Fibroblast of skin of back (primary cell): ENCODE measurements at places on chromosomes 13 and 19.

GRCh38 chr13:25001476-25002206 lies 94.3 kb upstream of the PABPC3 start:
- peak; percentile 12 for DNase-seq

GRCh38 chr19:47796785-47797184 lies 7.6 kb downstream of the TPRX1 start:
- DNase-seq, result no peak

DNA sequence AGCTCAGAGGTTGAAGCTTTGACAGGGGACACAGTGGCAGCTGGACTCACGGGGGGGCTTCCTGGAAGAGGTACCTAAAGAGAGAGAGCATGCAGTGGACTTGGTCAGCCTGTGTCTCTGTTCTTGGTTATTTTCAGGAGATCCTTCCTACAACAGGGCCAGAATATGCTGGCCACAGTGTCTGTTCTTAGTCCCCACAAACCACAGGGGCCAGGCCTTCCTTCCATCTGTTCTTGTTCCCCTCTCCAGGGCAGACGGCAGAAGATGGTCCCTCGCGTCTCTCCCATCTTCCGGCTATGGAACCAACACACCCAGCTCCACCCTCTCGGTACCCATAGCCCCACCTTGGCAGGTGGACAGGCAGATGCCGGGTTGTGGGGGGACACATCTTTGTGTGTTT lies 24.8 kb downstream of the MAST3 start:
- no peak for DNase-seq

DNA sequence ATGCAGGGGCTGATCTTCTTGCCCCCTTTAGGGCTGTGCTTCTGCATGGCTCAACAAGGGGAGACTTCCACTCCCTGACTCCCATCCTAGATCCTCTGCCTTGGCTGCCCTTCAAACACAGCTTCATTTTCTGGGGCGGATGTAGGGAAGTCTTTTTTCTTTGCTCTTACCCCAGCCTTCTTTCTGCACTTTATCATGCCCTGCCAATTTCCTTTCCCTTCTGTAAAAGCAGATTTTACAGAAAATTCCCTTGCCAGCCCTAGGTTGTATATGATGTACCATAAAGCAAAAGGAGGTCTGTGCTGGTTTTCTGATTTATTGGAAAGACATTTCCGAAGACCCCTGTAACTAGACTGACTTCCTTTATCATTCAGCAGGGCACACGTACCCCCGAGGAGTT lies 283.4 kb downstream of the SHISA2 start:
- no peak for DNase-seq

GRCh38 chr13:107373551-107373950 lies 805.6 kb upstream of the ARGLU1 start:
- DNase-seq, result peak; percentile 76

GRCh38 chr19:38287604-38288003 lies 16.4 kb upstream of the C19orf33 start:
- no peak for DNase-seq

- DNase-seq, result no peak
Observed at GRCh38 chr19:1166872-1167573, 7.0 kb downstream of the SBNO2 start.

GRCh38 chr19:45346449-45346848 lies 5.9 kb downstream of the KLC3 start:
- DNase-seq, result no peak

- no peak for DNase-seq
Observed at GRCh38 chr13:113877149-113877990, 13.5 kb upstream of the GAS6 start.

- DNase-seq, result no peak
Observed at GRCh38 chr19:32363175-32363574, 17.8 kb downstream of the ZNF507 start.

- no peak for DNase-seq
Observed at GRCh38 chr19:787536-787935, 9.7 kb upstream of the PTBP1 start.

GRCh38 chr19:48454150-48454730 lies 1.1 kb upstream of the KCNJ14 start:
- no peak for DNase-seq

GRCh38 chr13:41848435-41849255 lies 112.3 kb downstream of the VWA8 start:
- DNase-seq, result peak; percentile 73

DNA sequence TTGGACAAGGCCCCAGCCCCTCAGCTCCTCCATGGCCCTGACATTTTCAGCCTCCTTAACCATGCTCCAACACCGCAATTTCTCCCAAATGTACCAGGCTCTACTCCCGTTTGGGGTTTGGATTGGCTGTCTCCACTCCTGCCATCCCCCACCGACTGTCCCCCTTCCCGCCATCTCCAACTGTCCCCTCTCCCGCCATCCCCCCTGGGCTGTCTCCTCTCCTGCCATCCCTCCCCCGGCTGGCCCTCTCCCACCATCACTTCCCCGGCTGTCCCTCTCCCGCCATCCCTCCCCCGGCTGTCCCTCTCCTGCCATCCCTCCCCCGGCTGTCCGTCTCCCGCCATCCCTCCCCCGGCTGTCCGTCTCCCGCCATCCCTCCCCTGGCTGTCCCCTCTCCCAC lies 5.4 kb downstream of the BCAT2 start:
- DNase-seq, result no peak

DNA sequence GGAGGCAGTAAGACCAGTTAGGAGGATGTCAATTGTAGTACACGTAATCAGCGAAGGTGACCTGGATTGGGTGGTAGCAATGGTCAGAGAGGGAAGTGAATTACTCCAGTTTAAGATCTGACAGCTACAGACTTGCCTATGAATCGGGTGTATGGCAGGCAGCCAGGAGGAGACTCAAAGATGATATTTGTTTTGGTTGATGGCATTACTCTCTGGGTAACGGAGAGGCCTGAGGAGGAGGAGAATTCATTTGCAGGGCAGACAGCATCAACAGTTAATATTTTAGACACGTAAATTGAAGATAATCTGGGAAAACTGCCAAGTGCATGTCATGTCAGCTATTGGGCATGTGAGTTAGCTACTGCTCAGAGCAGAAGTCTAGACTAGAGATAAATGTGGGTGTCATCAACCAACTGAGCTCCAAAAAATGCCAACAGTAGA lies 109.2 kb downstream of the SGCG start:
- peak; percentile 90 for DNase-seq

- DNase-seq, result no peak
Observed at GRCh38 chr19:12346896-12347295, 13.5 kb upstream of the ZNF563 start.

GRCh38 chr13:42836930-42837690 lies 55.7 kb downstream of the FAM216B start:
- DNase-seq, result peak; percentile 79

DNA sequence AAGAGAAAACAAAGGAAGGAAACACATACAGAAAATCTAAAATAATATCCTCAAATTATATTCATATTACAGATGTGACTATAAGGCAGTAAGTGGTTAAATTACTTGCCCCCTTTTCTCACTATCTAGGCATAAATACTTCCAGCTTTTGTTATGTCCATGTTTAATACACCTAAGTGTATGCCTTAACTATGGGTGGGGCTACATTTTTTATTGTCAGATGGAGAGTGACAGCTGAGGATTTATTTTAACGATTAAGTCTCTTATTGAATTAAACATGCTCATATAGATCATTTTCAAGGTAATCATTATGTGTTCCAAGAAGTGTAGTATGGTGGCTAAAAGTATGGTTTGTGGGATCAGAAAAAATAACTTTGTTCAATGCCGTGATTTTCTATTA lies 909.3 kb downstream of the GPC5 start:
- no peak for DNase-seq

DNA sequence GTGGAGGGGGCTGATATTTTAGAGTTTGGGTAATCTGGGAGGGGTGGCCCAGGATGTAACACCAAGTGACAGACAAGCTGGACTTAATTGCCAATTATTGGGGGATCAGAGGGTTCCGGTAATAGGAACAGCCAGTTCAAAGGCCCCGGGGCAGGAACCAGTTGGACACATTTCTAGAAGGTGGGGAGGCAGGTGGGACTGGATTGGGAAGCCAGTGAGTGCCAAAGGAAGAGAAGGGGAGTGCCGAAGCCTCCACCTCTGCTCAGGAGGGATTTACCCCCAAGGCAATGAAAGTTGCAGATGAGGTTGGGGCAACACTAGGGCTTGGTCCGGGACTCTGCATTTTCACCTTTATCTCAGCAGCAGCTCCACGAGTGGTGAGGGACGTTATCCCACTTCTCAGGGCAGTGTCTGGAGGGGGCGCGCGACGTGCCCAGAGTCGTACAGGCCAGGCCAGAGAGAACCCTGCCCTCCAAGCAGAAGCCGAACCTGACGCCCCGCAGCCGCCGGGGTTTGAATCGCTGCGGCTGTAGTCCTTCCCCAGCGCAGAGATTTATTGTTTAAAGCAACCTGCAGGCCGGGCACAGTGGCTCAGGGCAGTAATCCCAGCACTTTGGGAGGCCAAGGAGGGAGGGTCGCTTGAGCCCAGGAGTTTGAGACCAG lies 5.7 kb upstream of the JUND start:
- no peak for DNase-seq

- DNase-seq, result no peak
Observed at GRCh38 chr19:7101498-7102253, 32.2 kb downstream of the ZNF557 start.

GRCh38 chr19:49906879-49907564 lies 10.3 kb upstream of the IL4I1 start:
- no peak for DNase-seq

GRCh38 chr19:37991841-37992248 lies 84.8 kb downstream of the SIPA1L3 start:
- DNase-seq, result peak; percentile 58

DNA sequence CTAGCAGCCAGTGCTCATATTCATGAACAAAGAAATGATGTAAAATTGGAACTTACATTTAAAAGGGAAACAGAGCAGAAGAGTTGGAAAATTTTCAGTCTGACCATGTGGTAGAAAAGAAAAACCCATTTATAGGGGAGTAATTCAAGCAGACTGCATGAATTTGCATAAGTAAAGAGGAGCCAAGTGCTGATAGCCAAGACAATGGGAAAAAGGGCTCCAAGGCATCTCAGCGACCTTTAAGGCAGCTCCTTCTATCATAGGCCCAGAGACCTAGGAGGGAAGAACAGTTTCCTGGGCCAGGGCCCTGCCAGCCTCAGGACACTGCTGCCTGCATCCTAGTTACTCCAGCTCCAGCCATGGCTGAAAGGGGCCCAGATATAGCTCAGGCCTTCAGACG lies 7.5 kb downstream of the DNAJC3 start:
- DNase-seq, result no peak

DNA sequence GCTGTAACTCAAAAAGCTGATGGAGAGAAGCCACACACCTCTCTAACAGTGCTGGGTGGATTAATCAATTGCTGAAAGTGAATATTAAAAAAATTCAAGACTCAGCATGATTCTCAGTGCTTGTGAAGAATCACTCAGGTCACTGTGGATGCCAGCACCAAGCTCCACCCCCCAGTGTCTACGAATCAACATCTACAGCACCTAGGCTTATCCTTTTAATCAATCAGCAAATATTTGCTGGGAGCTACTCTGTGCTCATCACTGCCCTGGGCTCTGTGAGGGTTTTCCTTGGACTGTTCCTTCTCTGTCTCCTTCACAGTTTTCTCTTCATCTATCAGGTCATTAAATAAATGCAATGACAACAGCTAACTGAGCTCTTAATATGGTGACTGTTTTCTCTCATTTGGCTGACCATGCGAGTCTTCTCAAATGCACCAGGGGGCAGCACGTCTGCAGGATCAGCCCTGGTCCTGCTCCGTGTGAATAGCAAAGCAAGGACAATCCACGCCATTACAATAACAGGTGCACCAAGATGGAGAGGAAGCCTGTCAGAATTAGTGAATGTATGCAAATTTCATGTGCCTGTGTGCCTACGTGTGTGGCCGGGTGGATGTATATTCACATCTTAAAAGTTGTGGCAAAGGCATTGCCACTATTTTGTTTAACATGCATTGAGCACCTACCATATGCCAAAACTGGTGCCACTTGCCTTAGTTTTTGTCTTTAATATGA lies 14.6 kb upstream of the C13orf42 start:
- DNase-seq, result peak; percentile 53

DNA sequence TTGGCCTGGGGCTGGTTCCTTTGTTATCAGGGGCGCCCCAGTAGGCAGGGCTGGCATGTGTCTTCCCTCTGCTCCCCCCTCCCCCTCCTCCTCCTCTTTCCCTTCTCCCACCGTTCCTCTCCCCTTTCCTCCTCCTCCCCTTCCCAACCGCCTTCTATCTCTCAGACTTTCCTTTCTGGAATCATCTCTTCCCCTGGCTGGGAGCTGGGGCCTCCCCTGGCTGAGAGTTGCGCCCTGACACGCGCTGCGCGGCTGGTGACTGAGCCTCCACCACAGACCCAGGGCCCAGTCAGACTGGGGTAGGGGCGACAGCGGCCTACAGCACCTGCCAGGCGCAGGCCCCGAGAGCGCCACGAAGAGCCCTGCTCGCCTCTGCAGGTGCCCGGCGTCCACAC lies 2.8 kb downstream of the PNMA8B start:
- DNase-seq, result no peak

- no peak for DNase-seq
Observed at GRCh38 chr19:3554254-3555083, 2.9 kb downstream of the MFSD12 start.

- peak; percentile 93 for DNase-seq
Observed at GRCh38 chr19:4867534-4868285, at the start of gene PLIN3. Gene PLIN3, minus strand, starts transcription at chr19:4867667. Its CDS starts 6,273 bp downstream, at chr19:4861394.

DNA sequence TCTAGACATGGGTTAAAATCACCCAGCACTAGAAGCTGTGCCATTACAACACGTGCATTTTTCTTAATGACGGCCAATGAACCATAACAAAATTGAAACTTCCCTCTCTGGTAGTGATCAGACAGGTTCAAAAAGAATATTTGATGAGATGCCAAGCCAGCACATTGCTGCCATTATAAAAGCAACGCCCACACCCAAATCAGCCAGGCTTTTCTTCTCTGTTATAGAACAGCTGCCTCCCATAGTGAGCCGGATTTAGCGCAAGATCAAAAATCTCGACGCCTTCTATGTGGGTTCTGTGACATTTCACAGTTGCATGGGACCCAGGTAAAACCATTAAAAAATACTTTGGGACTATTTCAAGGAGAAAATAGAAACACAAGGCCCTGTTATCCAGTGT lies 1158.0 kb downstream of the EFNB2 start:
- no peak for DNase-seq

- peak; percentile 62 for DNase-seq
Observed at GRCh38 chr13:41145136-41145908, 12.7 kb upstream of the KBTBD6 start.

DNA sequence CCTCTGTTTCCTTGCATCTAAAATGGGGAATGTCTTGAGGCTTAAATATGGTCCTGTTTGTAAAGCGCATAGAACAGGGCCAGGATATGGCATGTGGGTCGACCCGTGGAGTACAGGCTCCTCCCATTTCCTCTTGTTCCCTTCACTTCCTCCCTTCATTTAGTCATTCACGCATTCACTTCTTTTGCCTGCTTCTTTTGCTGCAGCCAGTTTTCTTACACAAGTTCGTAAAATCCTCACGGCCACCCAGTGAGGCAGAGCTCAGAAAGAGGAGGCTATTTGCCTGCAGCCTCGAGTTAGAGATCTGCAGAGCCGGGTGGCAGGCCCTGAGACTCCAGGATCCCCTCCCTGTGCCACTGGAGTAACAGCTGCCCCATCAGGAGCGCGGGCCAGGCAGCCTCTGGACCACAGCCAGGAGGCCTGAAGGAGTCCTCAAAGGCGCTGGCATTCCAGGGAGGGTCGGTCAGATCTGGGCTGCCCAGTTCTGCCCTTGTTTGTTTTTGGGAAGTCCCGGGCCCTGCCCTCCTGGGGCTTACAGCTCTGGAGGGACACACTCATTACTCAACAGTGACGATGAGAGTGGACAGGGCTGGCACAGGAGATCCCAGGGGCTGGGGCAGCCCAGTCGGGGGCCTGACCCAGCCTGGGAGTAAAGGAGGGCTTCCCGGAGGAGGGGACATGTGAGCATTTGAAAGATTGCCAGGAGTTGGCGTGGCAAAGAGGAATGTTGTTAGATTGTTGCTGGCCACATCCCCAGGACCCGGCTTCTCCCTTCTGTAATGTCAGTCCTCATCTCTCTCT lies 4.6 kb downstream of the PPP5C start:
- DNase-seq, result peak; percentile 84
